ENCODE measurements at places on chromosomes 16 and 17. TPM values are rescaled to one million over a fixed set of nuclear protein-coding genes. Genes with fewer than 3 reads are reported as not detected.

DNA sequence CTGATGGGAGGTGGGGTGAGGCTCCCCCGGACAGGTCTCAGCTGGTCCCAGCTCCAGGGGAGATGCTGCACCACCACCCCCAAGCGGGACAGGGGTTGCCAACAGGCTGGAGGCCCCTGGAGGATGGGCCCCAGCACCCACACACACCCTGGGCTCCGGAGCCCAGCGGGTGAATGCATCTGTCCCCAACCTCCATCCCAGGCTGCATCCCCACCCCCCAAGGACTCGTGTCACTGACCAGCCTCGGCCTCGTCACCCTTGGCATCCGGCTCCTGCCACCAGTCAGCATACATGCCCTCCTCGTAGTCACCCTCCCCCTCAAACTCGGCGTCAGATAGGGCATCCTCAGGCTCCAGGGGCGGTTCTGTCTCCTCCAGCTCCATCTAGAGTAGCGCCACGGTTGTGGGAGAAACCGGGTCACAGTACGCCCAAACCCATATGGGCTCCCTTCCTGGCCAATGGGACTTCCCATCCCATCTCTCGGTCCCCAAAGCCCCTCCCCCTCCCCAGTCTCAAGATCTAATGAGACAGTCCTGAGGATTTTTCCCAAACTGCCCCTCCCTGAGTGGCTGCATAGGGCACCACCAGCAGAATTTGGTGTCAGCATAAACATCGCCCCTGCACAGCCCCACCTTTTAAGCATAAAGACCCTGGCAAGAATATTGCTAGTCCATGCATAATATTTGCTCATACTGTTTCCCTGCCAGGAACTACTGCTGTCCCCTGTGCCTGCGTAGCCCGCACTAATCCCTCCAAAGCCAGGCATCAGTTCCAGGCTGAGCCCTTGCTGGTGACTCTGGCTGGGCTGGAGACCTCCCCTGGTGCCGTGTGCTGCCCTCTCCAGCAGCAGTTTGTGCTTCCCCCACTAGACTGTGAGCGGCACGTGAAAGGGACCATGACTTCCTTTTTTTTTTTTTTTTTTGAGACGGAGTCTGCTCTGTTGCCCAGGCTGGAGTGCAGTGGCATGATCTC is 8.4 kb downstream of the P3H4 start:
- no peak for DNase-seq

GRCh38 chr16:81688182-81688581 is 90.9 kb upstream of the PLCG2 start:
- DNase-seq, result no peak

DNA sequence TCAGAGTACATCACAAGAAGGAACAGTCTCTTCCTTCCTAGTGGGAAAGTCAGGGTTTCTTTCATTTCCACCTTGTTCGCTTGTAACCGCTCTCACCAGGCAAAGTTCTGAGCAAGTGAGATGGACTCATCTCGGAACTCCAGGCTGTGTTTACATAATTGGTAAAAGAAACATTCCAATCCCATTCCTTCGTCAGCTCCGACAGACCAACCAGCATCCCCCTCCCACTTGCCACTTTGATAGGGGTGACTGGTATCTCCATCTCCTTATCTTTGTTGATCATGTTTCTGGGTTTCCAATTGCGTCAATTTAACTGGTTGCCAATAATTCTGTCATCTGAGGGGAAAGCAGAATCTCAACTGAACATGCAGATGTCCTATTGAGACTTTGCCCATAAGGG is 36.8 kb upstream of the LYRM9 start:
- DNase-seq, result no peak

GRCh38 chr16:66402166-66402565 is 24.9 kb upstream of the BEAN1 start:
- DNase-seq, result no peak

GRCh38 chr16:31367853-31368252 is 12.9 kb downstream of the ITGAX start:
- DNase-seq, result no peak

- DNase-seq, result peak; percentile 5
Measured at GRCh38 chr16:86723689-86724088, 145.3 kb downstream of the FOXL1 start.

DNA sequence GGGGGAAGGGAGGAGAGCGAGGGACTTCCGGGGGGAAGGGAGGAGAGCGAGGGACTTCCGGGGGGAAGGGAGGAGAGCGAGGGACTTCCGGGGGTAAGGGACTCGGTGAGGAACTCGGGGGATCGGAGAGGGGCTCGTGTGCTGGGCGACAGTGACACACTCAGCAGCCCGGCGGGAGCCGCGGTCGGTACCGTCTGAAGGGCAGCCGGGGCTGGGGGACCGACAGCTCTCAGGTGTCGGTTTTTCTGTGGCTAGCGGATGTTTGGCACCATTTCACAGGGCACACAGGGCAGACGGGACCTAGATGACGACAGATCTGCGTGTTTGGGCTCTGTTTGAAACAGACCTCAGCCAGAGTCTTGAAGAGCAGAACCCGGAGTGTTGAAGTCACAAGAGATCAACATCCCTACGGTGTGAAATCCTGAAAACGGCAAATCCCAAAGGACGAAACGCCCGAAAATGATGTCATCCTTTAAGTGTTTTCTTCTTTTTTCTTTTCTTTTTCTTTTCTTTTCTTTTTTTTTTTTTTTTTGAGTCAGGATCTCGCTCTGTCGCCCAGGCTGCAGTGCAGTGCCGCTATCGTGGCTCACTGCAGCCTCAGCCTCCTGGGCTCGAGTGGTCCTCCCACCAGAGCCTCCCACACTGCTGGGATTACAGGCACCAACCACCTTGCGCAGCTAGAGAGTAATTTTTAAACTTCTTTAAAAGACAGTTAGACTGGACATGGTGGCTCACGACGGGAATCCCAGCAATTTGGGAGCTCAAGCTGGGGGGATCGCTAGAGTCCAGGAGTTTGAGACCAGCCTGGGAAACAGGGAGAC is 23.9 kb downstream of the ZNF778 start:
- DNase-seq, result peak; percentile 90

- no peak for DNase-seq
Measured at GRCh38 chr16:73339821-73340220, 291.9 kb upstream of the ZFHX3 start.

The FLYWCH1 gene
- total RNA-seq, result 37.7 TPM

DNA sequence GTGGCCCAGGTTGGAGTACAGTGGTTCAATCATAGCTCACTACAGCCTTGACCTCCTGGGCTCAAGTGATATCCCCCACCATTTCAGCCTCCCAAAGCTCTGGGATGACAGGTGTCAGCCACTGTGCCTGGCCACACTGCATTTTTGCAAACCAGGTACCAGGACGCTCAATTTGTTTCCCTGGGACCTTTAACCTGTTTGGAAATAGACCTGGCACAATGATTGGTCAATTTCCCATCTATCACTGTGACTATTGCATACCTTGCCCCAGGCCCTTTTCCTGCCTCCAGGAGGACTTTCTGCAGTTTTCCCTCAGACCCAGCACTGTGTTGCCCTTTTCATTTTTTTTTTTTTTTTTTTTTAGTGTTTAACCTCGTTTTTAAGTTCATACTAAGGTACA is 11.1 kb upstream of the FUS start:
- DNase-seq, result no peak

GRCh38 chr16:4690946-4691665 is 2.3 kb upstream of the NUDT16L1 start:
- no peak for DNase-seq

DNA sequence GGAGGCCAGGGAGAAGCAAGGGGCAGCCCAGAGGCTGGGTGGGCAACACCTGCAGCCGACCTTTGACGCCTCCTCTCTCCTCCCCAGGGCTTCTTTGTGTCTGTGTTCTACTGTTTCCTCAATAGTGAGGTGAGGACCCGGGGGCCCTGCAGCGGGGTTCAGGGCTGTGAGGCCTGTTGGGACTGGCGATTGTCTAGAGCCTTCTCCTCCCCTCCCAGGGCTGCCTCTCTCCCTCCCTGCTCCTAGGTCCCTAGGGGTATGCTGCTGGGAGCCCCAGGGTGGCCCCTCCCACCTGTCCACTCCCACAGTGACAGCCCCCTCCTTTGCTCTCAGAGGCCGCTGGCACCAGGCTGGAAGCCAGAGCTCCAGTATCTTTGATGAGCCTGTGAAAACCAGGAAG is 10.8 kb upstream of the SPPL2C start:
- DNase-seq, result no peak

DNA sequence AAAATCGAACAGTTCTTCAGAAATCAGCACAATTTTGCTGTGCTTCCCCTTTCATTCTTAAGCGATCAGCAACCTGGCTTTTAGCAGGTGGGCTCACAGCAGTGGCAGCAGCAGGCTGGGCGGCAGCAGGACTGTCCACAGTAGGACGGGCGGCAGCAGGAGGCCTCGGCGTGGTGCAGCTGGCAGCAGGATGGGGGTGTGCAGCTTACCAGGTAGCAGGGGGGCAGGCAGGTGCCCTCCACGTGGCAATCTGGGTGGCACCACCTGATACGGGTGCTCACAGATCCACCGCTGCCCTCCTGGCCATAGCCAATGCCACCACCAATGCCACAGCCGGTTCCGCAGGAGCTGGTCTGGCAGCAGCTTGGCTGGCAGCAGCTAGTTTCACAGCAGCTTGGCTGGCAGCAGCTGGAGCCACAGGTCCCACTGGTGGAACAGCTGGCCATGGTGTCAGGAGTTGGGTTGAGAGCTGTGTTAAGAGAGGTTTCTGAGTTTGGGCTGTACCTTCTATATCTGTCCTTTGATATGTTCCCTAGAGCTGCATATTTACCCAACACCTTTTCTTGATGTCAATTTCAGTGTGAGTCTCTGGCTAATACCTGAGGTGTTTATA is at the start of gene KRTAP1-4:
TSS of gene KRTAP1-4 (minus strand) at position 563 of the 613 bp plus-strand sequence. CDS start at position 446, 117 bp downstream.
- DNase-seq, result no peak

DNA sequence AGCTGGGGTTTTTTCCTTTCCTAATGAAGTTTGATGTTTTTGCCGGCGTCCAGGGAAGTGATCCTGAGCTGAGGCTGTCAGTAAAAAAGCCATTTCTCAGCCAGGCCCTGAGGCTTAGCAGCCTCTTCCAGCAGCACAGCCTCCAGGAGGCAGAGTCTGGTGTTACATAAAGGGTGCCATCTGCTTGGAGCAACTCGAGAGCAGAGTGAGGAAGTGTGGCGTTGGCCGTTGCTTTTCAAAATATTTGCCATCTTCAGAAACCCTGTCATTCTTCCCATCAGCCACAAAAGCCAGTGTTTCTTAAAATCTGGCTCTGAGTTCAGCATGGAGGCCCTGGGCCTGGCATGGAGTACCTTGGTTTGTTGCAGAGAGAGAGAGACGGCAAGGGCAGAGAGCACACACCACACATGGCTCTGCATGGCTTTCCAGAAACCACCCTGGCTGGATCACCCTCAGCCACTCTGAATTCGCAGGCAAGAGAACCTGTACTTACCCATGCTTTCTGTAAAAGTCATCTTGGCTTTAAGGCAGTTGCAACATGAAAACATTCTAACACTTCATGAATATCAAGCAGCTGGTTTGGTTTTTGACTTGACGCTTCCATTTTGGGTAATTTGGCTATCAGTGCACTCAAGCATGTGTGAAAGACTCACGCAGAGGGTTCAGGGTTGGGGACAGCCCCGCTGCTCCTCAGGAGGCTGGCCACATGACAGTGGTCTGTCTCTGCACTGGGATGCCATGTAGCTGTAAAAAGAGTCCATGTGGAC is 21.0 kb downstream of the PMM2 start:
- DNase-seq, result no peak

DNA sequence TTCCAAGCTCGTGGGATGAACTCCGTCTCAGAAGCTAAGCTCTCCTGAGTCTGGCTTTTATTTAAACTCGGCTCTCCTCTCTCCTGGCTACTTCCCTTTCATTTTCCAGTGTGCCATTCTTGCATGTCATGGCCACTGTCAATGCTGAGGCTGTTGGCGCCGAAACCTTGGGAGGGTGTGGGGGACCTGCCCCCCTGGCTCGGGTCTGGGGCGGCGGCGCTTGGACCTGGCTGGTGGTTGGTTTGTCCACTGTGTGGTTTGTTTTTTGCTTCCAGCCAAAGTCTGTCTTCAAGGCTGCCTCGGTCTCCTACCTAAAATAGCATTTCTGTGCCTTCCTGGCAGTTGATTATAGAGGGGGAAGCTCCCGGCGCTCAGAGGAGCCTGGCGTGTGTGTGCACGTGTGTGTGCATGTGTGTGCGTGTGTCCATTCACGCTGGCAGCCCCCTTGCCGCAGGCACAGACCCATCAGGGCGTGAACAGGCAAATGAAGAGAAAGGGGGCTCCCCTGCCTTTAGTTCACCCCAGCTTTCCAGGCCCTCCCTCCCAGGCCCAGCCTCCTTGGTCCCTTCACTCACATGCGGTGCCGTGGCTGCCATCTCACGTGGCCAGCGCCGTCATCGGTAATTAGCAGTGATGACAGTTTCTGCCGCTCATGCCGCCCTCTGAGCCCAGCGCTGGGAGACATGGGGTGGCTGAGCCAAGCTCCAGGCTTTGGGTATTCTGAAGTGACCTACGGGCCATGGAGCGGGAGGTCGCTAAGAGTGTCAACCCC is 179.9 kb downstream of the SEC14L1 start:
- peak; percentile 92 for DNase-seq

Data from posterior vena cava (tissue), 2 donors.